ENCODE measurements at places on chromosomes 7 and 10.

- no peak for DNase-seq
These were observed 69.7 kb upstream of the ANTXRL start for GRCh38 chr10:46216836-46217751.

DNA sequence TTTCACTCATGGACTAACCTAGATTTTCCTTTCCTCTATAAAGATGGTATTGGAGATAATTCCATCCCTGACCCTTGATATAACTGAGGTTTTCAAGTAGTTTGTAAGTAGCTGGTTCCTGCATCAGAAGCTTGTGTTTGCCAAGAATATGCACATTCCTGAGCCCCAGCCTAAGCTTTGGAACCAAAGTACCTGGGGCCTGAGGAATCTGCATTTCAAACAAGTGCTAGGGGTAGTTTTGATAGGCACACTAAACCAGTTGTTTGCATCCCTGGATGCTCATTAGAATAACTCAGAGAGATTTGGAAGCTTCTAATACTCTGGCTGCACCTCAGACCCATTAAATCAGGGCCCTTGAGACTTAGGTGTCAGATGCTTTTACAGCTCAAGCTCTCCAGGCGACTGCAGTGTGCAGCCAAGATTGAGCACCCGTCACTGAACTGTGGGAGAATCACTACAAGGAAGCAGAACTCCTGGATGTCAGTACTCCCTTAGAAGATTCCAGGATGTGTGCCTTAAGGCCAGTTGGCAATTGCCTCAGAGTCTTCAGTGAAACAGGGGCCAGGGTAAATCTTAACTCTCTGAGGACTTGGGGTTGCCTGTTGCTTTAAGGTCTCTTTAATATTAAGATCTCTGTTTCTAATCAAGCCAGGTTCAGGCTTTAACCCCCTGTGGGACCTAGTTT, 565.0 kb downstream of the REEP3 start:
- no peak for DNase-seq

DNA sequence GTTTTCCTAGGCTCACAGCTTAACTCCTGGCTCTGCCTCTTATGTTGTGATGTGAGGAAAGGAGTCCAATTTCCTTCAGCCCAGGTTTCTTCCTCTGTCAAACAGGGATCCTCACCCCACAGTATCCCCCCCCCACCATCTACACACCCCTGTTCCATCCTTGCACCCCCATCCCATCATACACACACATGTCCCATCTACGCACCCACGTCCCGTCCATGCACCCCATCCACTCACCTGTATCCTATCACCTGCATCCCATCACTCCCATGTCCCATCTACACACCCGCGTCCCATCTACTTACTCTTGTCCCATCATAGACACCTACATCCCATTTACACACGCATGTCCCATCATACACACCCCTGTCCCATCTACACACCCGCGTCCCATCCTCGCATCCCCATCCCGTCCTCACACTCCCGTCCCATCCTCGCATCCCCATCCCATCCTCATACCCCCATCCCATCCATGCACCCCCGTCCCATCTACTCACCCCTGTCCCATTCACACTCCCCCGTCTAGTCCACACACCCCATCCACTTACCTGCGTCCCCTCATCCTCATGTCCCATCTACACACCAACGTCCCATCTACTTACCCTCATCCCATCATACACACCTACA, 117.3 kb downstream of the TRRAP start:
- DNase-seq, result no peak

DNA sequence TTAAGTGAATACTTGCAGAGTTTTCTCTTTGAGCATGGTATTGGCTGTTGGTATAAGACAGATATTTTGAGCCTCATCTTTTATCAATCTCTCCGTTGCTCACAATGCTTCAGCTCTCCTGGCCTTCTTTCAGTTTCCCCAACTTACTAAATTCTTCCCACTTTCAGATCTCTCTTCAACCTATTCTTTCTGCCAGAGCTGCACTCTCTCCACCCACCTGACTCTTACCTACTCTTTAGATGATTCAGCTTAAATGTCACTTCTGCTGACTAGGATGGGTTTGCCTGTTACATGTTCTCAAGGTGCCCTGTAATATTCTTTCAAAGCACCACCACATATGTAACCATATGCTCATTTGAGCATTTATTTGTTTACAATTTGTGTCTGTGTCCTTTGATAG, 1.6 kb downstream of the EXOSC1 start:
- DNase-seq, result no peak

- DNase-seq, result no peak
These were observed 30.8 kb downstream of the TM9SF3 start for GRCh38 chr10:96556003-96556402.

DNA sequence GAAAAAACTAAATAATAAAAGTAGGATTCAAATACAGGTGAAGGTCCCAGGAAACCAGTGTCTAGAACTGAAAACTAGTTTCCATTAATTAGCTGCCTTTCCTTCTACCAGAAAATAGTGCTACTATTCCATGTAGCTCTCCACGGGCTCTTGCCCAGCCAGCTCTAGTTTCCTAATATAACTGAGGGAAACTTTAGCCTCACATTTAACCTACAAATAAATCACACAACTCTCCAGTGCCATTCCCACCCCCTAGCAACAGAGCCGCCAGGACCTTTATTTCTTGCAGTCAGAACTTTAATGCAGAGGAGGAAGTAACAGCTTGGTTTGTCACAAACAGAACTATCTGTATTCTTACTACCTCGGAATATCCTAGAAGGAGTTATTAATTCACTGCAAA, 10.3 kb downstream of the TOMM7 start:
- DNase-seq, result no peak

- DNase-seq, result peak; percentile 38
These were observed 298.5 kb downstream of the KLF6 start for GRCh38 chr10:3486346-3487065.

- peak; percentile 65 for DNase-seq
These were observed at the start of gene GTF2I for GRCh38 chr7:74657692-74658177. Gene GTF2I, plus strand, starts transcription at chr7:74657718. Its CDS starts 31,411 bp downstream, at chr7:74689129.

DNA sequence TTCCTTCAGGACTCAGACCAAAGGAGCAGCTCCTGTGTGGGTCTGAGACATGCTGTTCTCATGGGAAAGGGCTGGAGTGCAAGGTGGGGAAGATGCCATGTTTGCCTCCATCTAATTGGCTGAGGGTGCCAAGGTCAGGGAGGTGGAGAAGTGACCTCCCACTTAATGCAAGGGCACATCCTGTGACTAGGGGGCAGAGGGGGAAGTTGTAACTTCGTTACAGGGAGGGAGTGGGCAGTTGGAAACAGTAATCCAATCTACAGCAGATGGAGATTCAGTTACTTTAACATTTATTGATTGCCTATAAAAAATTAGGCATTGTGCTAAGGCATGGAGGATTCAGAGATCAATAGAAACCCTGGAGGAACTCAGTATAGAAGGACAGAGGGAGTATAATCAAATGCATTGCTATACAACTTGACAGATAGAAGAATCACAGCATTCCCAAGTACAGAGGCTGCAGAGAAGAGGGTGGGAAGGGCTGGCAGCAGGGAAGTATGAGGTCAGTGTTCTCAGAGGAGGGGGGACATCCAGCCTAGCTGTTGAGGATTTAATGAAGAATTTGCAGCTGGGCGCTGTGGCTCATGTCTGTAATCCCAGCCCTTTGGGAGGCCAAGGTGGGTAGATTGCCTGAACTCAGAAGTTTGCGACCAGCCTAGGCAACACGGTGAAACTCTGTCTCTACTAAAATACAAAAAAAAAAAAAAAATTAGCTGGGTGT, 75.9 kb downstream of the CCNY start:
- no peak for DNase-seq

- DNase-seq, result no peak
These were observed 35.2 kb downstream of the EPHB4 start for GRCh38 chr7:100791881-100792666.

DNA sequence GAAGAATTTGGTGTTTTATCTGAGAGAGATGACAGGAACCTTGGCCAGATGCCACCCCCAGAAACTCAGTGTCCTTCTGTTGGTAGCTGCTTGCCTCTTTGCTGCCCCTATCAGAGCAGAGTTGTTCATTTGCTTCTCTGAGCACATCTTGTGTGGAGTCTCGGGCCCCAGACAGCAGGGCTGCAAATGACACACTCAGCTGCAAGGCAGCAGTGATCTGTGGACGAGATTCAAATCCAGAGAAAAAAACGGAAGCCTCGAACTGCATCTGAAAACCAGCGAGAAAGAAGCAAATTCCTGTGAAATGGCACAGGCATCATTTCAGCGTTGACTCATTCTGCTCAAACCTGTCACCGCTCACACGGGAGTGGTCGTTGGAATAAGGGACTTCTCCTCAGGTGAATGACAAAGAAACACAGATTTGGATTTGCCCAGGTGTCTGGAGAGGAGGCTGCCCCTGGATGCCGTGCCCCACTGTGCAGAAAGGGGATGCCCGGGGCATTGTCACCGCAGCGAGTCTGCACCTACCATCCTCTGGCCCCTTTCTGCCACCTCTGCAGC, 144.7 kb downstream of the PFKFB3 start:
- DNase-seq, result no peak

- no peak for DNase-seq
These were observed 73.4 kb upstream of the CTBP2 start for GRCh38 chr10:125233726-125234125.

DNA sequence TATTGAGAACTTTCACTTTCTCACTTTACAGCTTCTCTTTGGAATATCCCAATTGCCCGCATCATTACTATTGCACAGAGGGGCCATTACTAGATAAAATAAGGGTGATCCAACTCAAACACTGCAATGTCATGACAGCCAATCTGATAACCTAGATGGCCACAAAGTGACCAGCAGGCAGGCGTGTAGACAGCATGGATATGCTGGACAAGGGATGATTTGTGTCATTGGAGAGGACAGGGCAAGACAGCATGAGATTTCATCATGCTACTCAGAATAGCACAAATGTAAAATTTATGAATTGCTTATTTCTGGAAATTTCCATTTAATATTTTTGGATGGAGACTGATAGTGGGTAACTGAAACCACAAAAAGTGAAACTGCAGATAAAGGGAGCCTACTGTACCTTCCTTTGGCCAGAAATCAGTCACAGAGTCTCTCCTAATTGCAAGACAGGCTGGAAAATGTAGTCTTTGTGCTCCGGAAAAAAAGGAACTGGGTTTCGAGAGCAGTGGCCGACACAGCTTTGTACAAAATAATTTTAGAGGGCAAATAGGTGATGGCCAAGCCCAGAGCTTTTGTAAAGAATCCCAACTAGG, 6.1 kb upstream of the GSDME start:
- DNase-seq, result no peak

- no peak for DNase-seq
These were observed 650 bp downstream of the UBE2D1 start for GRCh38 chr10:58335306-58336005.

- DNase-seq, result no peak
These were observed 155.9 kb upstream of the EGR2 start for GRCh38 chr10:62972103-62972502.

GRCh38 chr7:42145539-42145938, 91.5 kb downstream of the GLI3 start:
- DNase-seq, result no peak

GRCh38 chr10:79627075-79627474, 16.3 kb downstream of the SFTPA1 start:
- no peak for DNase-seq

Data from NCI-H1092 (cell line).